ENCODE measurements at places on chromosomes 6 and 20.

- DNase-seq = peak; percentile 72
Observed at GRCh38 chr6:138815797-138816528, 20.1 kb downstream of the ECT2L start.

GRCh38 chr6:23329086-23329485 lies 759.7 kb downstream of the HDGFL1 start:
- no peak for DNase-seq

DNA sequence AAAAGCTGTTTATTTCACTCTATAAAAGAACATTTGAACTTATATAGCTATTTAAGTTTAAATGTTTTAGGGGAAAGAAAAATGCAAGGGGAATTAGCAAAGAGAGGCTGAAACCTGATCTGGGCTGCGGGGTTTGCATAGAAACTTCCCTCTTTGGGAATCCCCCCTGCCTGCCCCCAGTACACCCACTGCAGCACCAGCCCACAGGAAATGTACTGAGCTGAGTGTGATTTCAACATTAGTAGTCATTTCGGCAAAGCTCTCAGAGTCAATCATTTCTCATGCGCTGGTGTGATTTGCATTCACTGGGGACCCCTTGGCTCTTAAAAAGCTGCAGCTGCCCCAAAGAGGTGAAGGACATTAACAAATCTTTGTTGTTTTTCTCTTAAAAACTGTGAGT lies 859.4 kb downstream of the MAFB start:
- peak; percentile 65 for DNase-seq

GRCh38 chr20:4225745-4226144 lies 210.4 kb upstream of the RNF24 start:
- DNase-seq = peak; percentile 7

GRCh38 chr6:5083813-5084359 lies 1.3 kb upstream of the PPP1R3G start:
- no peak for DNase-seq

GRCh38 chr6:165231581-165232561 lies 77.5 kb downstream of the C6orf118 start:
- DNase-seq = no peak

All from inflammatory macrophage treated with lipopolysaccharide for 4 hours (primary cell).